ENCODE measurements at places on chromosomes 6 and 20.

- no peak for DNase-seq
These were observed 3.0 kb downstream of the THBS2 start for GRCh38 chr6:169250660-169251059.

- DNase-seq = no peak
These were observed 19.0 kb upstream of the BLOC1S5 start for GRCh38 chr6:8082954-8083858.

GRCh38 chr6:122612838-122613237 is 2.6 kb downstream of the PKIB start:
- DNase-seq = no peak

DNA sequence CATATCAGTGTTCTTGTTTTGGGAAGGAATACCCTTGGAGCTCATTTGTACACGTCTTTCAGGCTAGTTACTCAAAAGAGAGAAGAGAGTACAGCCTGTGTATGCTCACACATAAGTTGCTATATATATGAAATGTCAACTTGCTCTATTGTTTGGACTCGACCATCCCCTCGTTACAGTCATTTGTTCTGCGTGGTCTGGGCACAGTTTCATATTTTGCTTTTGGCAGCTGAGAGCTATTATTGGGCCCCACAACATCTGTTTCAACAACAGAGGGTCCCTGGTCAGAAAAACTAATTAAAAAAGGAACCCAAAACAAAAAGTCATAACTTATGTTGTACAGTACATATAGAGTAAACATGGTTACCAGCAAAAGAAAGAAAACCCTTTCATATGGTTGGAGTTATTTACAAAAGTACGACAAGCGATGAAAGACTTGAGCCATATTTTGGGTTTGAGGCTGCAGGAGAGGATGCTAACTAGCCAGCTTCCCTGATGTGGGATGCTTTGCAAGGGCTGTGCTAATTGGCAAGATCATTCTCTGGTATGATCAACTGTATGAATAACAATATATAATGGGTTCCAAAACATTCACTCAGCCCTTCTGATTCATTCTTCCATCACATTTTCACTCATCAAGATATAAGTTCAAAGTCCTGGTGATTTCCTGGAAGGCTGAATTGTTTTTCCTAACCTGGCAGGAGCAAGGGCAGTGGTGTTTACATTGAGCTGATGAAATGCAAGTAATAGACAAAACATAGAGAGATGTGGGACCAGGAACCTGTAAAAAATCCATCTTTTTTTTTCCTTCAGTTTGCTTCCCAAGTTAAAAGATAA is 137.9 kb downstream of the RPS12 start:
- DNase-seq = no peak

DNA sequence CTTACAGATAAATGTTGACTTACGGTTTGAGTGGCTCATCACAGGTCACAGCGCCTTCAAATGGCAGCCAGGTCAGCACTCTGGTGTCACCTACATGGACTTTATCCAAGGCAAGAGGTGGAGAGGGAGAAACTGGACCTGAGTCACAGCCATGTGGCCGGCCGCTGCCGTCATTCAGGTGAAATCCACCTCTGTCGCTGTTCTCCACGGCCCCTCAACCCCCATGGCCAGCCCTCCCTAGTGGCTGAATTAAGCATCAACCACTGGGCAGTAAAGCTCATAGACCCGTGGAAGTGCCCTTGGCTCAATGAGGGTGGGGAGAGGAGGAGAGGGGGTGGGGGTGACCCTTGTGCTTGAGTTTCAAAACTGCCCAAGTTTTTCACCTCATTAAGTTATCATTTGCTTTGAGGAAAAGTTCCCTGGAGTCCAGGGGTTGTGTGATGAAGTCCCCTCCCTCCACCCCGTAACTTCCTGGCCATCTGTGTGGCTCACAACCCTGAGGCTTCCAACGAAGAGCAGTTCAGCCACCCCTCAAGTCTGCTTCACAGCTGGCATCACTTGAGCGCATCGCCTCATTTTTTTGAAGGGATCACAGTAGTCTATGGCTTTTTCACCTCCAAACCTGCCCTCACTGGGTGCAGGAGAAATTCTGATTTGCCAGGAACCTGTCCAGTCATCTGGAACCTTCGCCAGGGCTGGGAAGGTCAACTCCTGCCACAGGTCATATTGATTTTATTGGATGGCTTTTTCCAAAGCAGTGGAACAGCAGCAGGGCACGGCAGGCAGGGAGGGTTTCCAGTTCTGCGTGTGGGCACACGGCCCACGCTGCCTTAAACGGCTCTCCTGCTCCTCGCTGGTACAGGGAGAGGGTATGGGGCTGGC is 43.5 kb upstream of the APCDD1L start:
- no peak for DNase-seq

DNA sequence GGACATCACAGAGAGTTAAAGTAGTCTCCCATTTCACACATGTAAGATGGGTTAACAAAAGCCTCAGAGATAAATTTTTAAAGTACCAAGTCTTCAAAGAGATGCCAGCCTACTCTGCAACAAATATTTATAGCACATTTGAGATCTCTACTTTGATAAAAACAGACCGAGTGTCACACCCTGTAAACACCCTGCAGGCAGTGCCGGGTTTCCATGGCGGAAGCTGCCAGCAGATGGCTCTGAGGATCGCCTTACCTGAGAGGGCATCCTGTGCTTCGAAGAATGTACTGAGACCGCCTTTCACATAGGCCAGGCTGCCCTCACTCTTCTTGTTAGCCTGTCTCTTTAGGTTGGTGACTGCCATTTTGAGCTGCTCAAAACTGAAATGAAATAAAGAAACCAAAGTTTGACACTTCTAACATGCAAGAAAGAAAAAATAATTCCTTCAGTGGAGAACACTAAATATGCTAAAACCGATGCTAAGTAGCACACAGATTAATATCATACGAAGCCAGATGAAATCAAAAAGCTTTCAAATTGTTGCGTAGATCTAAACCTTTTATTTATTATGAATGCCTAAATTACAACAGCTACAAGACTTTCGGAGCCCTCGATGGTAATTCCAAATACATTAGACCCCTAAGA is 39.3 kb downstream of the HUS1B start:
- DNase-seq = no peak

- DNase-seq = no peak
These were observed 143.1 kb downstream of the AHI1 start for GRCh38 chr6:135354407-135354806.

DNA sequence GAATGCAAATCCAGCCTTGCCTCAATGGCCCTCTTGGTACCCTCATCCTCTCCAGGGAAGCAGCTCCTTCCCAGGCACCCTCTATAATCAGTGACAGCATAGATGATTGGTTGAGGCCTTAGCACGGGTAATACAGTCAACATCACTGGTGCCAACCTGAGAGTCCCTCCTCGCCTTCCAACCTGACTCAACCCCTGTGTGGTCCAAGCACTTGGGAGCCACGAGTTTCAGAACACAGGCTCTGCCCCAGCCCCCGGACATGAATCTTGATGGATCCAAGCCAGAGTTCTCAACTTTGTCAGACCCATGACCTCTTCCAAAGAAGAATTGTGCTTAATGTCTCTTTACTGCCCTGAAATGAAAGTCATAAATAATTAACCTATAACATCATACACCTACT is 213.9 kb downstream of the PREX1 start:
- DNase-seq = no peak

- no peak for DNase-seq
These were observed 28.9 kb upstream of the C6orf58 start for GRCh38 chr6:127547904-127548649.
